ENCODE measurements at places on chromosomes 5 and 9. TPM values are rescaled to one million over a fixed set of nuclear protein-coding genes. Genes with fewer than 3 reads are reported as not detected.

Gene WDR38
- not detected for total RNA-seq

Gene TAF1L
- total RNA-seq, result 0.03 TPM

Gene SVEP1
- 13.1 TPM for total RNA-seq

Gene TEX48
- not detected for total RNA-seq

Gene SRD5A1
- total RNA-seq, result 12.8 TPM

- no peak for DNase-seq
These were observed 15.1 kb downstream of the GRAMD2B start for GRCh38 chr5:126438267-126438666.

GRCh38 chr5:173950829-173951228 is 38.1 kb upstream of the C5orf47 start:
- no peak for DNase-seq

GRCh38 chr9:96318921-96319565 is 17.1 kb upstream of the HSD17B3 start:
- DNase-seq, result no peak

DNA sequence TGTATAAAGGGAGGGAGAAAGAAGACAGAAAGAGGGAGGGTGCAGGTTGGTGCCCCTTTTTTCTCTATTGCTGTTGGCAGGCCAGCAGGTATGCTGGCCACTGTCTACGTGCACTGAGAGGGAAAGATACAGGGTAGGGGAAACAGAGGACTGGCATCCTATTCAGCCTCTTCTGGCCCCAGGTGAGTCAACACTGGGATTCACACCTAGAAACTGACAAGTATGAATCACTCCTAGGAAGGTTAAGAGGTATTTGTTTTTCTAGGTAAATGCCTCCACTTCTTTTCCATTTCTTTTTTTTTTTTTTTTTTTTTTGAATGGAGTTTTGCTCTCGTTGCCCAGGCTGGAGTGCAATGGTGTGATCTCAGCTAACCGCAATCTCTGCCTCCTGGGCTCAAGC is 2.8 kb upstream of the UBAP1 start:
- DNase-seq, result no peak

DNA sequence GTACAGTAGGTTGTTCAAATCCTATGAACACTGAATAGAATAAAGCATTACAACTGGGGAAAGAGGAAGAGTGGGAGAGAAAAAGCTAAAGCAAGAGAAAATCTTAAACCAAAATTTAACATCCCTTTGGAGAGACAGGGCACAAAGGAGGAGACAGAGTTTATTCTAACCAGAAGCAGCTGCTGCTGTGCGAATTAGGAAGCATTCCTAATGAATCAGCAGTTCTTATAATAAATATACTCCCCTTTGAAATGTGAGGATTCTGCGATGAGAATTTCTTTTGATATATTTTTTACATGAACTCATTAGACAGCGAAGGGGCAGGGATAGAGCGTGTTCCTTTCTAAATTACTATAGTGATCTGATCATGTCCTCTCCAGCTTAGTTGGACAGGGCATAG is 233.4 kb downstream of the DENND1A start:
- DNase-seq, result no peak

DNA sequence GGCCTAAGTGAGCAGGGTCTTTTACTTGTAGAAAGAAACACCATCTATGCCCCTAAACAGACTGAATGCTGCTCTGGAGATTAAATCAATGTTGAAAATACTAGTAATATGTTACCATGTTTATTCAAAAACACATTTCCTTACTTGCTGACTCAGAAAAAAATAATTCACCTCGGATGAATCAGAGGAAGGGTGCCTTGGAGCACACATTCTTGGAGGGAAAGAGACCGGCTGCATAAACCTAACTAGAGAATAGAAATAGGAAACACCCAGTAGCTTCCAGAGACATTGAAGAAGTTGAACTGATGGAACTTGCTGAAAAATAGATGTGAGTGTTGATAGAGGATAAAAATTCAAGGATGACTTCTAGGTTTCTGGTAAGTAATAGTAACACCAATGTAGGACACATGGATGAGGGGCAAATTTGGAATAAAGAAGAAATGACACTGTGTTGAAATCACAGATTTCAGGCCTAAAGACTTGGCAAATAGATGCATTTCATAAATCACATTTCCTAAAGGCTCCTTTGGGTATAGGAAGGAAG is 76.9 kb upstream of the MINAR2 start:
- no peak for DNase-seq
